ENCODE measurements at places on chromosomes 5 and 9.
A peak's percentile ranks its signal among the peaks of the same experiment; 100 is the strongest.

- DNase-seq, result no peak
Observed at GRCh38 chr9:81787747-81788632, 98.6 kb upstream of the TLE1 start.

DNA sequence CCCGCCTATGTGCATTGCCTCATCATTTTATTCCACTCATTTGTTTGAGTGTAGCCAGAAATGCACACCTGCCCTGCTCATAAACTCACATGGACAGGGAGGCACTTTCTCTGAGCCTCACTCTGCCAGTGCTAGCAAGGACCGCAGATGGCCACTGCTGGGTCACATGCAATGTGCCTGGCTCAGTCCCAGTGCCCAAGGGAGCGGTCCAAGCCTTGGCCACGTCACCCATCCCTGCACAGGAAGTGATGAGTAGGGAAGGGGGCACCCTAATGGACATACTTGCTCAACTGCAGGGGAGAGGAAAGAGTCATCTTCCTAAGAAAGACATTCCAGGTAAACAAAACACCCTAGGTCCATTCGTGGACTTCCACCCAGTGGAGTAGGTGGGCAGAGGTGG is 630.9 kb downstream of the IRX1 start:
- DNase-seq, result no peak

DNA sequence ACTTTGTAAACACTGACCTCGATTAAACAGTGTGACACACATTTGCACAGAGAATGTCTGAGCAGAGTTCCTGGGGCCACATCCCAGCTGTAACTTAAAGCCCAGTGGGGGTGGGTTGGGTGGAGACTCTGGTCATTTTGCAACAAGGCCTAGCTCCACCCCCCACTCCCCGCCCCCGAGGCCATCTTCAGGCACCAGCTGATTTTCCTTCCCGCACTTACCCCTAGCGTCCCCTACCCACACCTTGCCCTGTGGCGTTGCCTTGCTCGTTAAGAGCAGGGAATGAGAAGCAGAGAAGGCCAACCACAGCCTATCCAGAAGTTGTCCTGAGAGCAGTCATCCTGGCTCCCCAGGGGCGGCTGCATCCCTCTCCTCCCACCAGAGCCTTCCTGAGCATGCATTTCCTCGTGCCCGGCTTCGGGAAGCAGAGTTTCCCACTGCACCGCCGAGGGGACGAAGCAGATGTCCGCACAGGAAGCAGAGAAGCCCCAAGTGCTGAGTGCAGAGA is 101.7 kb upstream of the SARDH start:
- DNase-seq, result no peak

- no peak for DNase-seq
Observed at GRCh38 chr5:134457801-134458200, 46.1 kb upstream of the CDKN2AIPNL start.

DNA sequence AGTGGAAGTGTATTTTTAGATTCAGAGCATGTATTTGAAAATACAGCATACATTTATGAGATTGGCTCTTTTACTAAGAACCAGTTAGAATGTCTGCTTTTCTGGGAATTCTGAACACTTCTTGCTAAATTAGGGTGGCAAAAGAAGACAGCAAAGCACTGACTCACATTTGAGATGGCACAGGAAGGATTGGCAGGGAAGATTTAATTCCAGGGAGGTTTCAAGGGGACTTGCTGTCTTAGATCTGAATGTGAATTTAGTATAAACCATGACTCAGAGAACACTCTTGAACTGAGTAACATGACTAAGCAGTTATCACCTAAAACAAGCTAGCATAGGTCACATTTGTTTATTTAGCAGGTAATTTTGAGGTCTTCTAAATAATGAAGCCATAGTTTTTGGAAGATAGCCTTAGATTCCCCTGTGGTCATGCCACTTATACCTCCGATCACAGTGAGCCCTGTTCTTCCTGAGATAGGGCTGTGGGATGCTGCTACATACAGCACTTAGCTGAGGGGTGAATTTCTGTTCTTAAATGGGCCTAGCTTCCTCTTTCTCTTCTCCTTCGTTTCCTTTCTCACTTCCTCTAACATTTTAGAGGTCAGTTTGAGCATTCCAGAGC is 173.8 kb downstream of the PCSK1 start:
- DNase-seq, result peak; percentile 18

DNA sequence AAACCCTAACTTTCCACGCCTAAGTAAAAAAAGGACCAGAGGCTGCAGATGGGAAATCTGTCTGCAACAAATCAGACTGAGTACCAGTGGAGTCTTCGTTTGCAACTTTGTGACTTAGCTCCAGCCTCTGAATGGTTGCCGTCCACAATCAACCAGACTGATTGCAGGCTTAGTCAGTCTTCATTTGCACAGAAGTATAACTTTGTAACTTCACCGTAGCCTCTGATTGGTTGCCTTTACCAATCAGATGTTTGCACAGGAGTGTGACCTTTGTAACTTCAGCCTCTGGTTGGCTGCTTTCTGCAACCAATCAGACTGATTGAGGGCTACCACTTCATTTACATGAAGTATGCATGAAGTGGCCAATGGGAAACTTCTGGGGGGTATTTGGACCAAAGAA is 53.7 kb downstream of the TGFBR1 start:
- DNase-seq, result no peak

GRCh38 chr5:144368556-144368955 is 197.9 kb downstream of the KCTD16 start:
- DNase-seq, result no peak

DNA sequence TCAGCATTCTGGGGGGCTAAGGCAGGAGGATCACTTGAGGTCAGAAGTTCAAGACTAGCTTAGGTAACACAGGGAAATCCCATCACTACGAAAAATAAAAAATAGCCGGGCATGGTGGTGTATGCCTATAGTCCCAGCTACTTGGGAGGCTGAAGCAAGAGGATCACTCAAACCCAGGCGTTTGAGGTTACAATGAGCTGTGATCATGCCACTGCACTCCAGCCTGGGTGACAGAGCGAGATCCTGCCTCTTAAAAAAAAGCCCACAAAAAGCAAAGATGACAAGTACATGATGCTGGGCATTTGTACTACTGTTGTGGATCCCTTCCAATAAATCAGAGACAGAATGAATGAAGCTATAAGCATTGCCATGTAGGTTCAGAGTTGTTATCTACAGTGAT is 320.1 kb upstream of the PANK3 start:
- DNase-seq, result no peak

DNA sequence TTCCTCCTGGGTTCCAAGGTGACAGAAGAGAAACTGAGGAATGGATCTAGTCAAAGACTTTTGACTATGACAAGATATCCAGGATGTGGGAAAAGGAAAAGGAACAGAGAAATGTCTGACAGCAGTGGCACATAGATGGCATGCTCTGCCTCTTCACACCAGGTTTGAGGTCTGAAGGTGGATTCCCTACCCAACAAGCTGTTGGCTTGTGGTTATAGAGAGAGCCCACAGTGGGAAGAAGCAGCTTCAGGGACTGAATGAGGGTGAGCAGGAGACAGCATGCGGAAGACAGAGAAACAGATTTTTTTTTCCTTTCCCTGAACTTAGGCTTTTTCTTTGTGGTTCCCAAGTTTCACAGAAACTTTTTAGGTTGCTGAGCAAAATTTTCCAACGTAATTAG is 20.6 kb downstream of the IFNW1 start:
- DNase-seq, result no peak

DNA sequence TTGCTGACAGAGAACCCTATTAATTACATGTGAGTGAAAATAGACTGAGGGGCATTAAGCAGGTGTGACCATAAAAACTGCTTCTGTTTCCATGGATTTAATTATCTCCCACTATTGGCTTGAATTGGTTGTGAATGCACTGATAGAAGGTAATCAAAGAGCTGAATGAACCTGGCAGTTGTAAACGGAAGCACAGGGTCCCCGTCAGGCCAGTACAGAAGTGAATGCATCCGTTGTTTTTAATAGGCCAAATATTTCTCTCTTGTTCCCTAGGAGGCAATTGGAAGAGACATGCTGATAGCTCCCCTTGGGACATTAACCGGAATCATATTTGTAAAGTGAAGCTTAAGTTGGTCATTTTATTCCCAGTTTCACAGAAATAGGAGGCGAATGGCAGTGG is 147.0 kb downstream of the CAVIN4 start:
- DNase-seq, result no peak

DNA sequence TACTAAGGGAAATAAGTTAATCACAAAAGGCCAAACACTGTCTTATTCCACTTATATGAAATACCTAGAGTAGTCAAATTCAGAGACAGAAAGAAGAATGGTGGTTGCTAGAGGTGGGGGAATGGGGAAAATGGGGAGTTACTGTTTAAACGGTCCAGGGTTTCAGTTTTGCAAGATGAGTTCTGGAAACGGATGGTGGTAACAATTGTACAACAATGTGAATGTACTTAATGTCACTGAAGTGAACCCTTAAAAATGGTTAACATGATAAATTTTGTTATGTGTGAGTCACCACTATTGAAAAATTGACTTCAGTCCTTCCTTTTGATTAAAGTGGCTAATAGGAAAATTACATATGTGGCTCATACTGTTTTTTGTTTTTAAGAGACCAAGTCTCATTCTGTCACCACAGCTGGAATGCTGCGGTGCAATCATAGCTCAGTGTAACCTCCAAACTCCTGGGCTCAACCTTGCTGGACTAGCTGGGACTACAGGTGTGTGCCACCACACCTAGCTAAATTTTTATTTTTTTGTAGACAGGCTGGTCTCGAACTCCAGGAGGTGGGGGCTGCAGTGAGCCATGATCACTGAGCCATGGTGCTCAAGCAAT is 8.7 kb downstream of the UBQLN1 start:
- DNase-seq, result no peak

GRCh38 chr5:122398016-122398415 is 86.0 kb downstream of the SNCAIP start:
- no peak for DNase-seq

DNA sequence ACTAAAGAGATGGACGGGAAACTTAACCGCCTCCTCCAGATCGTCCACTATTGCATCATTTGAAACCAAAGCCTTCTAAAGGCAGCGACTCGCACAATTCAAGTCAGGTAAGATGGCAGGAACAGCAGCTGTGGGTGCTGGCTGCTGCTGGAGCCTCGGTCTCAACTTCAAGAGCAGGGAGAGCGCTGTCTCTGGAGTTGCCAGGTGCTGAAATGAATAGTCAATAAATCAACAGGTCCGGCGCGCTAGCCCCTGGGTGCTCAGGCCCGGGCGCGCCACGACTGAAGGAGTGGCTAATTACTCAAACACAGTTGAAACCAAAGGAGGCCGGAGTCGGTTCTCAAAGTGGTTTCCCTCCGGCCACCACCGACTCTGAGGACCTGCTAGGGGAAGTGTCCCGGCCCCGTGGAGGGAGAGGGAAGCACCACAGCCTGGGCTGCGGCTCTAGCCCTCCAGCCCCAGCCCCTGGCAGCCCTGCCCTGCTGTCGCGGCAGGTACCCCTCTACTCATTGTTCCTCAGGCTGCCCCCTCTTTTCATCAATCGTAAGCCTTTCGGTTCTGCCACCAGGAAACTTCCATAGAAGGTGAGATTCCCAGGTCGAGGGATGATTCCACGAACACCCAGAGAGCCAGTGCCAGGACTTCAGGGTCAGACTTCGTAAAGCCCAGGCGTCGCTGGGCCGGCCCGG is 804 bp downstream of the TTC39B start:
- peak; percentile 42 for DNase-seq

GRCh38 chr9:101307524-101308213 is 77.1 kb downstream of the BAAT start:
- no peak for DNase-seq

GRCh38 chr9:113341712-113342410 is 1.8 kb upstream of the WDR31 start:
- DNase-seq, result peak; percentile 12

- no peak for DNase-seq
Observed at GRCh38 chr5:110324876-110325275, 401.6 kb downstream of the TMEM232 start.

- DNase-seq, result peak; percentile 3
Observed at GRCh38 chr9:73916016-73916673, 581.0 kb upstream of the RORB start.

- no peak for DNase-seq
Observed at GRCh38 chr9:96164268-96164683, 137.7 kb downstream of the HSD17B3 start.

Measured in KBM-7 (cell line).